Central memory CD4-positive, alpha-beta T cell (primary cell): ENCODE measurements at places on chromosomes 6 and 20.

GRCh38 chr6:26552640-26553188 lies 14.5 kb downstream of the HMGN4 start:
- DNase-seq: no peak

GRCh38 chr6:39849764-39850163 lies 57.6 kb downstream of the DAAM2 start:
- DNase-seq: no peak

DNA sequence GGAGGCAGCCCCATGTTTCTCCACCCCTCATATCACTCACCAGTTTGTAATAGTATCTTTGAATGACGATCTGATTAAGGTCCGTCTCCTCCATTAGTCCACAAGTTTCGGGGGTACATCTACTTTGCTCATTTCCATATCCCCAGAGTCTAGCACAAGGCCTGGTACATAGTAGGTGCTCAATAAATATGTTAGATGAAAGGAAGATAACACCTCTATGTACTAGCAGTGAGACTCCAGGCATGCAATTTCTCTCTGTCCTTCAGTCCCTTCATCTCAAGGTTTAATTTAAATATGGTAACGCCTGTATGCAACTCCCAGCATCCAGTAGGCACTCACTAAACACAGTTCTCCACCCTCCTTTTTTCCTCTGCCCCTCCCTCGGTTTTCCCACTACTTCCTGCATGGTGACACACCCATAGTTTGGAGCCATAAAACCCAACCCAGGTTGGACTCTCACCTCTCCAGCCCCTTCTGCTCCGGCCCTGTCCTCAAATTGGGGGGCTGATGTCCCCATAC lies 461 bp upstream of the HNF4A start:
- no peak for DNase-seq

DNA sequence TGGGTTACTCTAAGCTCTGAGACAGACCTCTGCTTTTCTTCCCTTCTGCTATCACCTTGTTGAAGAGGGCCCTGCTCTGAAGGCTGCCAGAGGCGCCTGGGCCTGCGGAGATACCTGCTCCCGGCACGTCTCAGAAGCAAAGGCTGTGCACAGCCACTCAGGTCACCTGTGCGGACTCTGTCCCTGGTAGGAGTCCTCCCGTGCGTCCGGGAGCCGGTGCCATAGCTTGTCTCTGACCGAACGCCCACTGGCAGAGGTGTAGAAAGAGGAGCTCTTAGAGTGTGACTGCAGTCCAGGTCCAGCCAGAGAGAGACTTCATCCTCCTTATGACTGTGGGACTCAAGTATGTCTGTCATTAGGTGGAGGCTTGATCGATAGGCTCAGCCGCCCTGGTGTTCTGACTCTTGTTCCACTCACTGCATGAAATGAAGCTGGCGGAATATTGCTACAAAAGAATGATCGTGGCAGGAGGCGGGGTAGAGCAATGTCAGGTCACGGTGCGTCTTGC lies 51.0 kb upstream of the UNC93A start:
- no peak for DNase-seq

GRCh38 chr6:10266061-10266460 lies 148.8 kb downstream of the TFAP2A start:
- DNase-seq: no peak

- no peak for DNase-seq
Observed at GRCh38 chr20:11569163-11569562, 348.5 kb upstream of the BTBD3 start.

DNA sequence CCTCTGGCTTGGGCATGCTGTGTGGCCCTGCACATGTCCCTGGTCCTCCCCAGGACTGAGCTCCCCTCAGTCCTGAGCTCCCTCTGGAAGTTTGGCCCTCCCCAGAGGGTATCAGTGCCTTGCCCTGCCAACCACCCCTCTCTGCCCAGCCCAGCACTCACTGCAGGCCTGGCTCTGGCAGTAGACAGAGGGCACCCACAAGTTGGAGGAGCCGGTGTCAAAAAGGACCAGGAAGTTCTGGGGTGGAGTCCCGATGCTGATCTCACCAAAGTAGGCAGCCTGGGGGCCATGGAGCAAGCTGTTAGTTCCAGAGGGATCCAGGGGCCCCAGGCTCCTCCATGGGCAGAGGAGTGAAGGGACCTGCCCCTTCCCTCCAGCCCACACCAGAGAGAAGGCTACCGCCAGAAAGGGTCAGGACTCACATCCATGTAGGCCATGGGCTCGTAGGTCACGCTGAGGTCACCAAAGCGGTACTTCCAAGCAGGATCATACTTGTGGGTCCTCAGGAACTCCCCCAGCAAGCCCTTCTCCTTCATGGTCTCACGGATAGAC lies 2.9 kb downstream of the PGC start:
- no peak for DNase-seq

DNA sequence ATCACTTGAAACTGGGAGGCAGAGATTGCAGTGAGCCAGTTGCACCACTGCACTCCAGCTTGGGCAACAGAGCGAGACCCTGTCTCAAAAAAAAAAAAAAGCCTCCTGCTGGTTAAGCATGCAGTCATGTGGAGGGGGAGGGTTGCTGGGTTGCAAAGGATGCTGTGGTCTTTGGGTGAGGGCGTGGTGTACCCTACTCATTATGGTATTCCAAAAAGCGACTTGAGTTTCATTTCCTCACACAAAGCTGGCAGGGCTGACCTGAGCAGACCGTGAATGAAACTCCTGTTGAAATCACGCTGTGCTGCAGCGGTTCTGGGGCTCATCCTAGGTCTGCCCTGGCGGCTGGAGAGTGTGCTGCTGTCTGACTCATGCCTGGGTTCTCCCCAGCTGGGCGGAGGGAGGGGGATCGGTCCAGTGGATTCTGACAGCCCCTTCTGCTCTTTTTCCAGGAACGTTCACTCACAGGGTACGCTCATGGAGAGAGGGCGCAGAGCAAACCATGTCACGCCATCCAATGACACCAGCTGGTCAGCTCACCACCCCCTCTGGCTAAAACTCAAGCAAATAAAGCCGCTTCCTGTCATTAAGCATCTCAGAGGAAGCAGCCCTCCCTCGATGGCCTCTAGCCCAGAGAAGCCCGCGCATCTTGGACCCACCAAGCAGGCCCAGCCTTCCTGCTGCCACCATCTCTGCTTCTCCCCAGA lies 166.2 kb downstream of the SCML4 start:
- DNase-seq: peak; percentile 35

DNA sequence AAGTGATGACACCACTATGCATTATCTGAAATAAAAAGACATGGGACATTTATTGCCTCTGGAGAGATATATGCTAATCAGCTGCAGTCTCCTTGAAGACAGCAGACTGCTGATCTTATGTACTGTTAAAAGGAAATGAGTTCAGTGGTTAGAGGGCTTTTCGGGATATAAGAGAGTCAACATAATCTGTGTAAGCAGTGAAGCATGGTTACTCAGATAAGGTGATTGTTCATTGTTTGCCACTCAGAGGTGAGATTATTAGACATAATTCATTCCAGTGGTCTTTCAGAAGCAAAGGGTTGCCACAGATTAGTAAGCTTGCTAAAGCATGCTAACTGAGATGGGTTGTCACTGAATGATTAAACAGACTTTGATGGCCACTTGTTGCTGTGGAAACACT lies 1450.7 kb upstream of the ADGRB3 start:
- no peak for DNase-seq
